ENCODE measurements at places on chromosomes 7 and 10. TPM values are rescaled to one million over a fixed set of nuclear protein-coding genes. Genes with fewer than 3 reads are reported as not detected.
A peak's percentile ranks its signal among the peaks of the same experiment; 100 is the strongest.

DNA sequence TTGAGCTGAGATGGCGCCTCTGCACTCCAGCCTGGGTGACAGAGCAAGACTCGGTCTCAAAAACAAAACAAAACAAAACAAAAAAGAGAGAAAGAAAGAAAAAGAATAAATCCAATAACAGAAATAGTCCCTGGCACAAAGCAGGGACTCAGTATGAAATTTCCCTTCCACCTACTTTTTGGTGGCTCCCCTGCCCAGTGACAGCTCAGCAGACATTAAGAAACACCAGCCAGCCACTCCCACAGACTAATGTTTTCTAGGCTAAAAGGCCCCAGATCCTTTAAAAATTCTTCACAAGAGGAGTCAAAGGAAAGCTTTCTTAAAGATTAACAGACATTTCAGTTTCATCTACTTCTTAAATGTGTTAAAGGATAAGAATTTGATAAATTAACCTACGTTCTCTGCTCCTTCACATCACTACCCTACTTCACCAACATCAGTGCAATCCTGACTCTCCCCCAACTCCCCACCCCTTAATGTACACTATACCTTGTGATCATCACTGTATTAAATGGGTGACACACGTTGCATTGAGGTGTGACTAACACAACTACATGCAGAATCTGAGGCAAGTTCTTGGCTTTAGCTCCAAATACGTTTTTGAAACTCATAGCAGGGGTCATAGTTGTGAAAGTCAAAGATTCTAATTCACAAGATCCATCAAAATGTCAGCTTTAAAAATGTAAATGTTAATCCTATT, 114.5 kb upstream of the CAV2 start:
- DNase-seq: no peak

- DNase-seq: no peak
These were observed 128.9 kb downstream of the ATRNL1 start for GRCh38 chr10:115222039-115222438.

GRCh38 chr10:64288404-64288803, 767.2 kb downstream of the REEP3 start:
- no peak for DNase-seq

DNA sequence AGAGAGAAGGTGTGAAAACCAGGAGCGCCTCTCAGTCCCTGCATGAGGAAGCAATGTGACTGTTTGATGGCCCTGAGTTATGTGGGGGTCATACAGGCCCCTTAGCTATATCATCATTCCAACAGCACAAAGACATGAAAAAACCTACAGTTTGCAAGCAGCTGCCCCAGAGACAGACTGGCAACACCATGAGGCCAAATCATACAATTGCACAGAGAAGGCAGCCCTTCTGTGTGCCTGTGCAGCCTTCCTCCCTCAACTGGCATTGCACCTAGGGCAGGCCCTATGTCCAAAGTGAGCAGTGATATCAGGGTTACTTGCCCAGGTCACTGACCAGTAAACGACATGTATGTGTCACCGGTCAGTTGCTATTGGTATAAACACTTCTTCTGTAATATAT, 41.6 kb downstream of the GPRIN2 start:
- no peak for DNase-seq

GRCh38 chr10:42991442-42992098, 85.3 kb upstream of the RET start:
- no peak for DNase-seq

GRCh38 chr7:138559448-138559847, 99.4 kb downstream of the TRIM24 start:
- no peak for DNase-seq

DNA sequence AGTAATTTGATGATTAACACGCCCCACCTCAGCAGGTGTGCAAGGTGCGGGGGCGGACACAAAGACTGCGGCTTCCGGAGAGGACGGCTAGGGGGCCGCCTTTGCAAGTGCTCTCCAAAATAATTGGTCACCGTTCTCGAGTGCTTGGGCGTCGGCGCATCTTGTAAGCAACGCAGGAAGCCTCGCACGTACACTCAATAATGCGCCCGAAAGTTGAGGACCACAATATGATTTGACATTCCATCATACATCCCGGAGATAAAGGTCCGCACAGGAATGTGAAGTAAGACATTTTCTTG, 114.7 kb downstream of the EBF3 start:
- DNase-seq: no peak

- DNase-seq: no peak
These were observed 33.5 kb downstream of the COL13A1 start for GRCh38 chr10:69835233-69835632.

DNA sequence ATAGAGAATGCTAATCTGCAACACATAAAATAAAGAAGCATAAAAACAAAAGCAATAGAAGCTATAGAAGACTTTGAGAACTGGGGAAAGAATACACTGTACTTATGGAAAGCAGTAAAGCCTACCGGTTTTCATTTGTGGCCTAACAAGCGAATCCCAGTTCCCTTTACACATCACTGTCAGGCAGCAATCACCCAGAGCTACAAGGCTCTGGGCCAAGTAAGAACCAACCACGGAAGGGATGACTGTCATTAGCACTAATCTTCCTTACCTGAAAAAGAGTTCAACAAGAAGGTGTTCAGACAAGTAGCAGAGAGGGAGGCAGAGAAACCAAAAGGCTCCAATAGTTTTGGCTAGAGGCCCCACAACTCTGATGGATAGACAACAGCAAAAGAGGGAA, 15.0 kb downstream of the CCDC6 start:
- DNase-seq: no peak

GRCh38 chr7:37977243-37977642, 56.8 kb downstream of the EPDR1 start:
- DNase-seq: no peak

GRCh38 chr7:2612445-2613097, 19.2 kb upstream of the TTYH3 start:
- no peak for DNase-seq

- DNase-seq: no peak
These were observed 550 bp upstream of the CREM start for GRCh38 chr10:35126062-35126529.

DNA sequence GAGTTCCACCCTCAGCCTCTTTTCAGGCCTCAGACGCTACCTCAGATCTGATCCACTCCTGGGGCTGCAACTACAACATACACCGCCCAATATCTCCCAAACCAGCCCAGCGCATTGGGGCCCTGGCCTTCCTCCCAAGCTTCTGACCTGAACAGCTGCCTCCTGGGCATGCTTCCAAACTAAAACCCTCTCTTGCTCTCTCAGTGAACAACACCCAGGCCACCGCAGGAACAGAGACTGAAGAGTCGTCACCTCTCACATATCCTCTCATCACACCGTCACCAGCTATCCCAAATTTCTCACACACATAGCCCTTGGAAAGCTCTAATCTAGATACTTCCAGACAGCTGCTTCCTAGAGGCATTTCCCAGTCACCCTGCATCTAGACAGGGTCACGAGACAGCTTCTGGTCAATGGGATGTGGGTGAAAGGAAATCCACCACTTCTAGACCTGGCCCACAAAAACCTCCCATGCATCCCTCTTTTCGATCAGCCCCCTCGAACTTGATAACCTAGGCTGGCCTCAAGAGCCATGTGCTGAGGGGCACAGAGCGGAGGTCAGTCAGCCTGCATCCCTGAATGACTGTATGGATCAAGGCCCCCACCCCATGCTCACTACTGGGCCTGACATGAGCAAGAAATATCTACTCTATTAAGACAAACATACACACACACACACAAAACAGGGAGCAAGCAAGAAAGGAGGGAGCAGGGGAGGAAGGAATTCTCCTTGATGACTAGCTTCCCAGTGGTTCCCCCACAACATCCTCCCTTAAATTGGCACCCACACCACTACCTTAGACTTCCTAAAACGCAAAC, 1.8 kb downstream of the PARP12 start:
- peak; percentile 38 for DNase-seq

- no peak for DNase-seq
These were observed 19.6 kb upstream of the SCIN start for GRCh38 chr7:12550956-12551355.

DNA sequence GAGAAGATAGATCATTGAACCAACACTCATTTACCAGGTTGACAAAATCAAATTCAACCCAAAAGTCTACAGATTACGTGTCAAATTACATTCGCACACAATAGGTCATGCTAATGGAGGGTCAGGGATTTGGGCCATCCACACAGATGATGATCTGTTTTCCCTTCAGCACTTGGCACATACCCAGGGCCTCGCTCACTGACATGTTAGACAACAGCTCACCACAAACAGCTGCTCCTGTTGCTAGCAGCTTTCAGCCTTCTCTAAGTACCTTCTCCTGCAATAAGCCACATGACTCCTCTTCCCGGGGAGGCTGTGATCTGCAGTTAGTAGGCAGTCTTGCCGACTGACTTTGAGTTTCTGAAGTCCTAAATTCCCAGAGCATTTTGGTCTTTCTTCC, 18.4 kb downstream of the NKX2-3 start:
- no peak for DNase-seq

- DNase-seq: no peak
These were observed 68.0 kb downstream of the VOPP1 start for GRCh38 chr7:55504093-55504859.

DNA sequence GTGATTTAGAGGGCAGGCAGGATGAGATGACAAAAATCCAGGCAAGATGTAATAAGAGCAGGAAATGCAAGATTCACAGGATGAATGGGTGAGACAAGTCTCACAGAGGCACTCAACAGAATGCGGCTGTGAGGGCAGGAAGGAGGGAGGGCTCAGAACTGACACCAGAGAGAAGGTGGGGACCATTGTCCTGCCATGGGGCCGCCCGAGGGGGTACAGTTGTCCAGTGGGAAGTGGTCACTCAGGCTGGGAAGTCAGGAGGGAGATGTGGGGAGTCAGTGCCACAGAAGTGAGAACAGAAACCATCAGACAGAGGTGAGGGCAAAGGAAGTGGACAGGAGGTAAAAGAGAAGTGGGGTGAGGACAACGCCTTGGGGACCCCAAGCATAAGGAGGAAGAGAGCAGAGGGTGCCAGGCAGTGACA, 8.9 kb downstream of the HIP1 start:
- no peak for DNase-seq

Gene TEX47
- total RNA-seq: not detected

Gene SORCS3
- total RNA-seq: not detected

Gene CLDN3
- total RNA-seq: not detected

Gene HOGA1
- total RNA-seq: not detected

Gene HSPA12A
- total RNA-seq: 9.0 TPM

Gene TUBAL3
- not detected for total RNA-seq

Gene CCL24
- 0.45 TPM for total RNA-seq

Data from SJSA1 (cell line).